ENCODE measurements at places on chromosomes 11 and 22.

- DNase-seq: no peak
These were observed 217.7 kb upstream of the CTSC start for GRCh38 chr11:88555018-88555828.

DNA sequence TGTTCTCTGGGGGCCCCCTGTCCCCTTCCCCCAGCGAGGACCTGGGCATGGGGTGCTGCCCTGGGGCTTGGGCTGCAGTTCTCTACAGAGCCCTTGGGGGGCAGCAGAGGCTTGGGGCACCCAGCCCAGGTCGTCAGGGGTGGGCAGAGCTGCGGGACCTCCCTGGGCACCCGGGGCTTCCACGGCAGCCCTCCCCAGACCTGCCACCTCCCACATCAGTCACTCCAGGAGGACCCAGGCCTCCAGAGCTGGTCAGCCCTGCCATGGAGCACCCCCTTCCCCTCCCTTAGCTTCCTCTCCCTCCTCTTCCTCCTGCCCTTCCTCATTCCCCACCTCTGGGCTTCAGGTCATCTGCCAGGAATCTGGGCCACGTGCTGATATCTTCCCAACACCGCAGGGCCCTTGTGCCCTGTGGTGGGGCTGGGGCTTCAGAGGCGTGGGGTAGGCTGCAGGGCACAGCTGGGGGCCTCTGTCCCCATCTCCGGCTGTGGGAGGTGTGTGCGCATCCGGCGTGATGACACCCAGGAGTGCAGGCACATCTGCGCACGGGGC, 5.8 kb downstream of the TSPAN4 start:
- peak; percentile 56 for DNase-seq

GRCh38 chr22:42436404-42436803, 4.2 kb upstream of the NFAM1 start:
- DNase-seq: no peak

DNA sequence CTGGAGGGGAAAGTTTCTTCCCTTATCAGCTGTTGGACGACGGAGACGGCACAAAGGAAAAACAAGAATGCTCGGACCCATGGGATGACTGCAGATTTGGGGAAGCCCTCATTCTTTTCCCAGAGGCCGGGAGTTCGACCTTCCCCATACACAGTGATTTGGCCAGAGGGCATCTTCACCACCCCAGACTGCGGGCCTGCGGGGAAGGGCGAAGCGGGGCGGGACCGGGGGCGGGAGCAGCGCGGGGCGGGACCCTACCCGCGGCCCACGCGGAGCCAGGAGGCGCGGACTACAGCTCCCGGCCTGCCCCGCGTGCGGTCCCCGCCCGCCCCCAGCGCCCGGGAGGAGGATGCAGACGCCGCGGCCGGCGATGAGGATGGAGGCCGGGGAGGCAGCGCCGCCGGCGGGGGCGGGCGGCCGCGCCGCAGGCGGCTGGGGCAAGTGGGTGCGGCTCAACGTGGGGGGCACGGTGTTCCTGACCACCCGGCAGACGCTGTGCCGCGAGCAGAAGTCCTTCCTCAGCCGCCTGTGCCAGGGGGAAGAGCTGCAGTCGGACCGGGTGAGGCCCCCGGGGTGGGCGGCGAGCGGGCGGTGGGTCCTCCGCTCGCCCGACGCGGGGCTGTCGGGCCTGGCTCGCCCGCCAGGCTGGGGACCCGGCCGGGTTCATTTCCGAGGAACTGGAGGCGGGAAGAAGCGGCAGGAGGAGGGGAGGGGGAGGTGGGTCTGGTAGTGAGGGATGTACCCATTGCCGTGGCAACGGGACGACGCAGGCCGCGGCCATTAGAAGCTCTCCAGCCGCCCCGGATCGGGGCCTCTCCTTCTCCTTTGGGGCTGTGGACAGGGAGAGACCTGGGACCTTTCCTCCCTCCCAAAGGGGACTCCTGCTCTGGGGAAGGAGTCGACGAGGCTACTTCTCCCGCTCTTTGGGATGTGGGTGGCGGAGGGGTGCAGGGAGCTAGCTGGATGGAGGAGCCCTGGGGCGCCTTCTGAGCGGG, at the start of gene KCTD17:
Gene KCTD17 (plus strand): TSS at position 352 of the 995 bp plus-strand sequence. CDS start 19 bp downstream, at position 371.
- peak; percentile 53 for DNase-seq

DNA sequence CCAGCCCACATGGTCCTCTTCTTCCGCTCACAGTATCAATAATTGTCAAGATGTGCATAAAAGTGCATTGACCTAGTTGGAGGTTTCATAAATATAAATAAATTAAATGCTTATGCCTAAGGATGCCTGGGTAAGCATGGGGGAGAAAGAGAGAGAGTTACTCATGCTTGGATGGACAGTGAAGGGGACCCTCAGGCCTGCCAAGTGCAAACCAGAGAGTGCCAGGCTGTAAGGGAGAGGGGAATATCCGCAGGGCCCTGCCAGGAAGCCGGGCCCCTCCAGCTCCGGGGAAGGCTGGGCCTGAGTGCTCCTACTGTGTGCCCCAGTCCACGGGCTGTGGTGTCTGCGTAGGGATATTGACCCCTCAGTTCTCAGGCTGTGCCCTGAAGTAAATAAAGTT, 214.6 kb downstream of the DSCAML1 start:
- DNase-seq: no peak

- DNase-seq: no peak
These were observed 85.2 kb downstream of the BUD13 start for GRCh38 chr11:116687458-116688201.

DNA sequence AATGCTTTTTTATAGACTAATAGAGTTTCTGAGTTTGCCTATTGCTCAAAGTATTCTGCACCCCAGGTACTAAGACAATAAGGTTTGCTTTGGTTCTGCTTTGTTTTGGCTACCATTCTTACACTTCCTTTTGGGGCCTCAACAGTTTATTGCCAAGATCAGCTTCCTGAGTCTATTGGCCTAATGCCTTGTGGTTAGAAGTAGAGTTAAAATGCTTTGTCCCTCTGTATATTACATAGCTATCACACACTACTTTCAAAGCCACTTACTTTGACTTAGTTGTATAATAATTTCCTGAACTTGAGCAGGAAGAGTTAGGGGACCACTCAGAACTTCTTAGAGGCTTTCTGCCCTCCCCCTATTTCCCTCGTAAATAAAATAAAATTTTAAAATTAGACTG, 96.5 kb downstream of the DLG2 start:
- DNase-seq: no peak

DNA sequence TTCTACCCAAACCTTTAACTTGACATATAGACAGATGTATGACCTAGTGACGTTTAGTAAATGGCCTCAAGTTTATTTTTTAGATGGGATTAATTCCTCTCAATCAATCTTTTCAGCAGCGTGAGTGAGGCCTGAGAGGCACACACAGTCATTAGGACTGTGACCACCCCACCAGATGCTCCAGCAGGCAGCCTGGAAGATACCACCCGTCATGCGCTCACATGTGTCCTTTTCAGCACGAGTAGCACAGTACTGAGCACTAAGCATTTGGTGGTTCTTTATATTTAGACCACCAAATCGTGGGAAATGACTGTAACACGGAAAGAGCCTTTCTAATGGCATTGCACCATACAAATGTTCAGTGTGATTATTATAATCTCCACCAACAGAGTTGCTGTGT, 354.6 kb upstream of the DDI1 start:
- no peak for DNase-seq

- DNase-seq: no peak
These were observed 8.3 kb downstream of the NDUFV1 start for GRCh38 chr11:67614730-67615714.

- no peak for DNase-seq
These were observed 30.7 kb downstream of the PIWIL4 start for GRCh38 chr11:94597896-94598295.

GRCh38 chr11:88101881-88102597, 73.2 kb downstream of the RAB38 start:
- no peak for DNase-seq

Measured in stimulated activated CD4-positive, alpha-beta T cell treated with anti-CD3 and anti-CD28 coated beads, Interleukin-1b, Interleukin-23, amount 100 ng/mL, for 24 hours (primary cell).